Hippocampal formation (tissue), 2 donors: ENCODE measurements at places on chromosomes 12 and 14.

DNA sequence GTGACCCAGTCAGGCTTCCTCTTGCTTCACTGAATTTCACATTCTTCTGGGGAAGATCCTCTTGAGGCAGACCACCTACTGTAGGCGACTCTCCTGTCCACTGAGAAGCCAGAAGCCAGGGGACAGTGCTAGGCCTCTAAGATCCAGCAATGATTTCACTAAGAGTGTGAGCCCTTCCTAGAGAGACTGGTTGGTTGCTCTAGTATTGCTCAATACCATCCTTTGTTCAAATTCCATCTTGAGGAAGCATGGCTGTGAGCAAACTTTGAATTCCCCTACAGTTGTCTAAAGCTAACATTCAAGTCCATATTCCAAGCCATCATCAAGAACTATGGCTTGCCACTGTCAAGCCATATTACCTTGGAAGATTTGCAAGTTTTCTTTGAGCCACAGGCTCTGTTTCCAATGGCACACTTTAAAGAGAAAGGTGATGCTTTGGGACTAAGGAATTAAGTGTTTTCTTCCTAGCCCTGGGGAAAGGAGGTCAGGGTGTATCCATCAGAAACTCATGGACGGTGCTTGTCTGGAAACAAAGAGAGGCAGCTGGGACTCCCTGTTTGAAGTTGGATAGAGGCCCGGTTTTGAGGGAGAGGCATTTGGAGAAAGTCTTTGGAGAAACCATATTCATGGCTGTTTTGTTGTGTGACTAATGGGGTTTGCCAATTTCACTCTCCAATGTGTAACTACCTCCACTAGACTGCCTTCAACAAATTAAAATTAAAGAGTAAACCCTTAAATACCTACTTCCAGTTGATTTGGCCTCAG, 1217.9 kb downstream of the VRK1 start:
- DNase-seq, result no peak

- DNase-seq, result no peak
These were observed 103.8 kb downstream of the OSBPL8 start for GRCh38 chr12:76455582-76456345.

DNA sequence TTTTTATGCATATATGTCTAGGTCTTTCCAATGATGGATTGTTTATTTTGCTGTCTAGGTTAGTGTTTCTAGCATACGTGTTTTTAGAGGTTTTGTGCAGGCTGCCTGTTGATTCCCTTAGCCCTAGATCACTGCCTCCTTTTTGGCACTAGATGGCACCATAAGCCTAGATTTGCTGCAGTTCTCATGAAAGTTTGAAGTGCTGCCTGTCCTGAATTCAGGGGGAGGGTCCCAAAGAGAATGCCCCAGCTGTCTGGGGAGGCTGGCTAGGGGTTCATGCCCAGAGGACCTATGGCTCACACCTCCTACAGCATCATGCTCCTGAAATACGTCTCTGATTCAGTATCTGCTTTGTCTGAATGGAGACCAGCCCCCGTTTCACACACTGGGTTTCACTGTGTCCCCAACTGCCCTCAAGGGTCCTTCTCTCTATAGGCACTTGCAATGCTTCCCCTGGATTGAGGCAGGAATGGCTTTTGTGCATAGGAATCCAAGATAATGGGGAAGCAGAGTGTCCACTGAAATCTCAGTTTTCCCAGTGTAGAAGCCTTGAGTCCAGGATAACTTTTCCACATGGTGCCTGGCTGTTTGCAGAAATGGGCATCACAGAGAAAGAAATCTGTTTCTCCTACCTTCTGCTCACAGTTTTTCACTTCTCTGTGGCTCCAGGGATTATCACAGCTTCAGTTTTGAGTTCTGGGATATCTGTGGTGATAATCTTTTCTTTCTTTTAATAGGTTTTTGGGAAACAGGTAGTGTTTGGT, 14.2 kb upstream of the TXNRD1 start:
- peak; percentile 10 for DNase-seq

DNA sequence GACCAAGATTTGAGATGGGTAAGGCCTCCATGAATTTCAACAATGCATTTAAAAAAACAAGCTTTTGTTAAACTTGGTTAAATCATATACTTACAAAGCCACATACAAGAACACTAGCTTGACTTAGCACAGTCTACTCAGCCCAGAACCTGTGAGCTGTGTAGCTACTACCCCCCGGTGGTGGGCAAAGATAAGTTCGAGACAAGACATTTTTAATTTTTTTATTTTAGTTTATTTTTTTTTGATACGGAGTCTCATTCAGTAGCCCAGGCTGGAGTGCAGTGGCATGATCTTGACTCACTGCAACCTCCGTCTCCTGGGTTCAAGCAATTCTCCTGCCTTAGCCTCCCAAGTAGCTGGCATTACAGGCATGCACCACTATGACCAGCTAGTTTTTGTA, 3.7 kb upstream of the NECAP1 start:
- DNase-seq, result peak; percentile 15

DNA sequence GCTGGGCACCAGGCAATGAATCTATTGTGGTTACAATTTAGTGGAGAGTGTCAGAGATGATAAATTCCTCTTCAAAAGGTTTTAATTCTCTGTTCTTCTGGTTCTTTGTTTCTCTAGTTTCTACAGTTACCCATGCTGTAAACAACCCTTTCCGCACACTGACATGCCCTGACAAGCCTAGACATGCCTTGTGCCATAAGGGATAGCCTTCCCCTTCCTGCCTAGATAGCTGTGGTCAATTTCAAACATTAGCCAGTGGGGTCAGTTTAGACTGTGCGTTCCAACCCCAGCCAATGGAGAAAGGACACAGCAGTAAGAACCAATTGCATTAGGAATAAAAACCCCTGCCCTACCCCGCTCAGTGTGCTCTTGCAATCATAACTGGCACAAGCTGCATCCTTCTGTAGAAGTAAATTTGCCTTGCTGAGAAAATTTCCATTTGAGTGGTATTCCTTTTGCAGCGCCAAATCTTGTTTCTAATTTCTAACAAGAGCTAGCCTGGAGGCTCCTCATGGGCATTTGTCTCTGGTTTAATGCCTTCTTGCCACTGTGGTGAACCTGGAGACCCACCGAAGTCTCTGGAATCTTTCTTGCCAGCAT, 6.4 kb downstream of the EDDM3A start:
- DNase-seq, result no peak

- no peak for DNase-seq
These were observed 55.5 kb downstream of the CDC42BPB start for GRCh38 chr14:103001651-103002396.

DNA sequence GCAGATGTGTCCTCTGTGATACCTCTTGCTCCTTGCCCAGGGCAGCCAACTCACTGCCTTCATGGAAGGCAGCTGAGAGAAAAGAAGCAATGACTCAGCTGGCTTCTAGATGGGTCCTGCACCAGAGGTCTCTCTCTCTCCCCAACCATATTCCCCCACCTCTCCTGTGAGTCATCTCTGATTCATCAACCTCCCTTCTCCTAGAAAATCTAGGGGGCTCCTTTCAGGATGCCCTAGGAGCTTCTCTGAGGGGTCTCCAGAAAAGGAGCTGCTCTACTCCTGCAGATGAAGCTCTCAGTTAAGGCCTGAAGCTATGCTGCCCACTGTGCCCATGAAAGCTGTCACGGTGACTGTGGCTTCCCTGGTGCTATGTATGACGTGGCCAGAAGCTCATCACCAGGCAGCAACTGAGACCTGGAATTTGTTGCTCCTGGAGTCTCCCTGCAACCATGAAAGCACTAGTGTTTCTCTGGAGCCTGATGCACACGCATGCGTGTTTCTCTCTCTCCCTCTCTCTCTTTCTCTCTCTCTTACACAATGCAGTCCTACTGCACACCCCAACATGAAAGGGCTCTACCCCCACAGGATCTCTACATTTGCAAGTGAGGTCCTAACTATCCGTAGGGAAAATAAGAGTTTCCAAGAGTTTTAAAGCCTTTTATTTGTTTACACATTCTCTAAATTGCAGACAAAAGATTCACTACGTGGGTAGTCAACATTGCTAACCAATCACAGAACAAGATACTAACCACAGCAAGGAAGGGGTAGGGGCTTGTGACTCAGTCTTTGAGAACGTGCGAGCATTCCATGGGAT, 285.3 kb downstream of the DPF3 start:
- DNase-seq, result no peak

DNA sequence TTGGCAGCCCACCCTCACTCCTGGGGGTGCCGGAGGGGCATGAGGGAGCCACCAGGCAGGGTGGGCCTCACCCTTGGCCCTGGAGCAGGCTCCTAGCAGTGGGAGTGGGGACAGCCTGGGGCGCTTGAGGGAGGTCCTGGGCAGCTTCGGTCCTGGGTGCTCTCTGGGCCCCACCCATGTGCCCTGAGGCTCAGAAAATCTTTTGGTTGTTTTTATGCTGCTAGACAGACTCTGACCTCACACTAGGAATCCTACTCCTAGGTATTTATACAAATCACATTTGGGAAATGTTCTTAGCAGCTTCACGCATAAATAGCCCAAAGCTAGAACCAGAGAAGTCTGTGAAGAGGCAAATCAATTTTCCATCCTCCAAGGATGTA, 10.9 kb upstream of the ULK1 start:
- DNase-seq, result no peak

GRCh38 chr12:20475542-20475941, 107.2 kb downstream of the PDE3A start:
- no peak for DNase-seq

DNA sequence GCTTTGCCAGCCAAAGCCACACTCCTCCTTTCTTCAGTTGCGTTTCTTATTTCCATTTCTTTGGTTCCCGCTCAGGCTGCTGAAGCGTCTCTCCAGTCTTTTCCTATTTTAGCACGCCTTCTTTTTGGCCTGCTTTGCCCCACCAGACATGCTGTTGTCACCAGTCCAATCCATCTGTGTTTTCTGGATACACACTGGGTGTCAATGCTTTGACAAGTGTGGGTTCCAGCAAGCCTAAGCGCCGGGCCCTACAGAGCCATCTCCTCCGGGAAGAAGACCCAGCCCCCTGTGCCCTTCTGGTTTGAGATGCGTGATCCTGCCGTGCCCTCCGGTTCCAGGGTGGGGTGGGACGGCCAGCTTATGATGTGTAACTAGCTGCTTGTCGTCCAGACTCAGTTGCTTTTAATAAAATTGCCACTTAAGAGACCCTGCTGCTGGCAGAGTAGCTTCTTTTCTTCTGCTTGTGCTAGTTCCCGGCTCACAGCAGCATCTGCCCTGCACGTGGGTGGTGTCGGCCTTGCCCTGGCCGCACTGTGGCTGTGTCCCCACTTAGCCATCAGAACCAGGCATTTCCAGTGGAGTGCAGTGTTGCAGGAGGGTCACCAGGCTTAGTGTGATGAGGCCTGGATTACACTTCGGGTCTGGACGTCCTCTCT, 29.7 kb downstream of the EML1 start:
- peak; percentile 46 for DNase-seq

DNA sequence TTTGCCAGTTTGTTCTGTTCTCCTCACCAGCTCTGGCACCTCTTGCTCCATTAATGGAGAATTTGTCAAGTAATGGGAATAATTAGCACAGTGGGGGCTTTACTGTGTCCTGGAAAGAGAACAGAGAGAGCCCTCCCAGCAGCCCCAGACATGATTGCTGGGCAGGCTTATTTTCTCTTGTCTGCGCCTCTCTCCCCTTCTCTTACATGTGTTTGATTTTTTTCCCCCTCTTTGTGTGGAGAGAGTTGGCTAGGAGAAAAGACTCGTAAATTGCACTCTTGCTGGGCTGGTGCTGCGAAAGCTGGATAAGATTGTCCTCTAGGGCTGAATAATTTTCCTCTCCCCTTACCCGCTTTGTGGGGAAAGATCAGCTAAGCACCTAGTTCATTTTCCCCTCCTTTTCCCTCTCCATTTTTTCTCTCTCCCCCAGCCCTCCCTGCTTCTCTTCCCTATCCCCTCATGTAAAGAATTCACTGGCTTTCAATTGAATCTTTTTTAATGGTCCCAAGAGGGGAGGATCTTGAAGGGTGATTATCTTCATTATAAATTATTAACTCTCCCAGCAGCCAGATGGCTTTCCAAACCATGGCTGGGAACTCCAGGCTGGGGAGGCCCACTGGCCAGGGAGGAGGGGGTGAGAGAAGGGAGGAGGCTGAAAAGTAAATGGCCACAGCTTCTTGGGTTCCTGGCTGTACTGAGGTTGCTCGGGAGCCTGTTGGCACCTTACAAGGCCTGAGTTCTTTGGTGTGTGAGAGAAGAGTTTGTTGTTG, 62.2 kb downstream of the NRXN3 start:
- DNase-seq, result no peak

DNA sequence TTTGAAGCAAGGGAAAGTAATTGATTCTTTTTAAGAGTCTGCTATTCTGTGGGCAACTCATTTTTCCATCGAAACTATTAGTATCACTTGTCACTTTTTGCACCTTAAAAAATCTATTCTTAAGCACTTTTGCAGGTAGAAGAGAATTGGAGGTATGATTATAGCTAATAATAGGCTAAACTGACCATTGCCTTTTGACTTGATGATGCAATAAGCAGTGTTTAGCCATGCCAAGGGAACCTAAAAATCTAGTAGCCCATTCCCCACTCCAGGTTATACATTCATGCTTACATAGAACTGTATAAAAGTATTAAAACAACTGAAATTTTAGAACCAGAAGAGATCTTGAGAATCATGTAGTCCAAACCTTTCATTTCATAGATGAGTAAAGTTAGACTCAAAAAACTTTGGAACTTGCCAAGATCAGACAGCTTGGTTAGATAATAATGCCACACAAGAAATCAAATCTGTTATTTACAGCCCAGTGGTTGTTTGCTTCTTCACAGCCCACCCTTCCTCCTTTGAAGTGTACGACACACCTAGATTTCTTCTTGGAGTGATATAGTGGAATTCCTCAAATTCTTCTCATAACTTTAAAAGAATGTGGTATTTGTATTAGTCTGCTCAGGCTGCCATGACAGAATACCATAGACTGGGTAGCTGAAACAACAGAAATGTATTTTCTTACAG, 21.7 kb upstream of the GARIN2 start:
- no peak for DNase-seq

GRCh38 chr12:92444763-92445162, 258.0 kb upstream of the PLEKHG7 start:
- peak; percentile 9 for DNase-seq

- no peak for DNase-seq
These were observed 2.8 kb downstream of the RAN start for GRCh38 chr12:130874696-130875095.

DNA sequence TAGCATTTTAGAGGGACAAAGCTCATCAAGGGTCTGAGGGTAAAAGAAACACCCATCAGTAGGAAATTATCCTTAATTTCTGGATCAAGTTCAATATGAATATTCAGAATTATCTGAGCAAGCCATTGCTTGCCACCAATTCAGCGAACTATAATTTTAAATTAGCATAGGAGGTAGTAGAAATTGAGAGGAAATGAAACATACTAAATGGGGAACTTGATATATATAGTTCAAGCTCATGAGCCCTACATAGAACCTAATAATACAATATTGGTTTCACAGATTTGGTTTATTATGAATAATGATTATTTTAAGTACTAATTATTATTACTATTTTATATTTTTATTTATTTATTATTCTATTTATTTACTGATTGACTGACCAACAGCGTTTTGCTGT, 42.1 kb upstream of the GXYLT1 start:
- no peak for DNase-seq

- no peak for DNase-seq
These were observed 2.4 kb downstream of the E2F7 start for GRCh38 chr12:77062846-77063461.

- DNase-seq, result no peak
These were observed 29.2 kb downstream of the GNS start for GRCh38 chr12:64729909-64730587.

- DNase-seq, result no peak
These were observed 23.3 kb upstream of the MARK3 start for GRCh38 chr14:103361867-103362266.
